ENCODE measurements at places on chromosomes 5 and 9. TPM values are rescaled to one million over a fixed set of nuclear protein-coding genes. Genes with fewer than 3 reads are reported as not detected.

GRCh38 chr5:92560698-92561401 lies 1020.2 kb downstream of the NR2F1-AS1 start:
- H3K36me3 ChIP-seq = no peaks in the 10 kb centered on the region
- no peak overlapping the region for H3K27ac ChIP-seq
- H3K4me1 ChIP-seq = no peaks in the 10 kb centered on the region
- H3K27me3 ChIP-seq = no peaks in the 10 kb centered on the region
- no peak overlapping the region for H3K4me3 ChIP-seq

- no peak overlapping the region for H3K4me3 ChIP-seq
- no peaks in the 10 kb centered on the region for H3K4me1 ChIP-seq
- peak; percentile 60 for DNase-seq
- no peak overlapping the region for H3K27ac ChIP-seq
- no peaks in the 10 kb centered on the region for H3K27me3 ChIP-seq
- H3K36me3 ChIP-seq = no peaks in the 10 kb centered on the region
Observed at GRCh38 chr9:115237385-115237998, 119.5 kb upstream of the TNC start.

CER1 gene
- not detected for polyA plus RNA-seq

SQSTM1 gene
- 671 TPM for polyA plus RNA-seq

EGR1 gene
- polyA plus RNA-seq = 168 TPM

DNA sequence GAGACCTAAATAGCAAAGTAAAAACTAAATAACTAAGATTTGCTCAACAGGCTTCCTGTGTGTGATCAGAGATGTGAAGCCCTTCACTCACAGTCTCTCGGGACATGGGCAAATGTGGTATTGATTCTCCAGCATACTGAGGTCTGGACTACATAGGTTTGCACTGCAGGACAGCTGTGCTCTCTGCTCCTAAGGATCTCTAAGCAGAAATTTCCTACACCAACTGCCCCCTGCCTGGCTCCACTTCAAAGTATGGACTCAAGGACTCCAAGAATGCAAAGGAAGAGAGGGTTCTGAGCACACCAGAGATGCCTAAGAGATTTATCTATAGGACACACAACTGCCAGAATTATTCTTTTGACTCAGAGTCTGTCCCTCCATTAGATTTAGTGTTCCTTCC lies 487.2 kb downstream of the SEMA5A start:
- H3K36me3 ChIP-seq = no peaks in the 10 kb centered on the region
- no peak for DNase-seq
- no peaks in the 10 kb centered on the region for H3K4me1 ChIP-seq
- H3K27me3 ChIP-seq = no peaks in the 10 kb centered on the region
- H3K4me3 ChIP-seq = no peak overlapping the region

PDE8B gene
- polyA plus RNA-seq = 0.48 TPM

DNA sequence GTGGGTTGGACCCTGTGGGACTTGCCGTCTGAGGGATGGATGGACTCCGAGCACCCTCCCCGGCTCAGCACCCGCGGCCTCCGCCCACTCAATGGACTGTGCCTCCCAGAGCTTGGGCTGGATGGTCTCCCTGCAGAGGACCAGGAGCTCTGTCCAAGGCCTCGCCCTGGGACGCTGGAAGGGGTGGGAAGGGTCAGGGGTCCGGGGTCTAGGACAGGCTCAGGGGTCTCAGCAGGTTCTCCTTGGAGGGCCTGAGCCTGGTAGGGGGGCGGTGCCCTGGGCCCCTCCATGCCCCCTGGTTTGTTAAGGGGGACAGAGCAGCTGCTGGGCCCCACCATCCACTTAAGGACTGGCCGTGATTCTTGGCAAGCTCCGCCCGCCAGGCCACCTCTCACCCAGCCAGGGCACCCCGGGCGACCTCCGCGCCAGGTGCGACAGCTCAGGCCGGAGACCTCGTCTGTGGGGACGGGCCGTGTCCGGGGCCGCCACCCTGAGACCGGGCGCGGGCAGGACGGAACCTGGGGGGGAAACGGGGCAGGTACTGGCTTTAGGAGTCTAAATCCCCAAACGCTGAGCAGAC lies 29.2 kb downstream of the EXOC3 start:
- no peaks in the 10 kb centered on the region for H3K27me3 ChIP-seq
- H3K36me3 ChIP-seq = no peaks in the 10 kb centered on the region
- DNase-seq = peak; percentile 64
- peaks cover 14% of the 10 kb centered on the region for H3K4me1 ChIP-seq

DNA sequence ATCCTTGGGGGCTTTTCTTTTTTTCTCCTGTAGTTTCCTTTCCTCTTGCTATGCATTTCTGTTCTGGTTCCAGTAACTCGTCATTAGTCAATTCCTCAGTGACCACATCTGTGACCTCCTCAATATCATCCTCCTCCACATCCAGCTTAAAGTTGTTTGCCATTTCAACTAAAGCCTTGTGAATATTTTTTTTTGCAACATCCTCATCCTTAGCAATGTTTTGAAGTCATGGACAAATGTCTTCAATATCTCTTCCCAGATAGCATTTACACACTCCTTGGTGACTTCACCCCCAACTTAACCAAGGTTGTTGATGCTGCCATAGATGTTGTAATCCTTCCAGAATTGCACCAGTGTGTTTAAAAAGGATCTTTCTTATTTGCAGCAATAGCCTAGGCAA lies 14.7 kb upstream of the ADRB2 start:
- peaks cover 14% of the 10 kb centered on the region for H3K4me1 ChIP-seq
- H3K36me3 ChIP-seq = no peaks in the 10 kb centered on the region
